Mesendoderm (in vitro differentiated cells): ENCODE measurements at places on chromosomes 6 and 20.
A peak's percentile ranks its signal among the peaks of the same experiment; 100 is the strongest.

DNA sequence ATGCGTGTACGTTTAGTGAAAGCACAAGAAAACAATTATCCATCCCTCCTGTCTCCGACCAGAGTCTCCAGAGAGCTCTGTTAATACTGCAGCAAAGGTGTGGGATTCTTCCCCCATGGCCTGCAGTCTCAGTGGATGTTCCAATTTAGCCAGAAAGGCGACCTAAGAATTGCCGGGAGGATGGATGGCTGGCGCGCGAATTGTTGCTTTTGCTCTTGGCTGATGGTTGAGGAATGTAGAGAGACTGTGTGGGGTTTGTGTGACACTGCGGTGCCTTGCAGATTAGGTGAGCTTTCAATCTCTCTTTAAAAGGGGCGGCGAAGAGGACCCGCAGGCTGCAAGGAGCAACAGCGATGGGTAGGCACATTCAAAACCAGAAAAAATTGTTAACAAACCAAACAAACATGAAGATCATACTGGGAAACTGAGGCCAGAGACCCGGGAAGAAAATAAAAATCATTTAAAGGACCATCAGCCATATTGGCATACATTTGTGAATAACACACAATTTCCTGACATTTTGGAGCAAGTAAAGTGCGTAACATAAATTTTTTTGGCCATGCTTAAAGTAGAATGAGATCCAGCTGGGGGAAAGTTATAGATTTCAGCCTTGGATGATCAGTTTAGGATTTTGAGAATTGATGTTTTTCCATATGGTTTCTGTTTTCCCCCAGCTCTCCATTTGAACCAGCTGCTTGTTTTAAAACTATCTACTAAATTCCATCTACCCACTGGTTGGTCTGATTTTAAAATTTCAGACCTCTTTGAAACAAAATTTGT lies 46.3 kb downstream of the GNAS start:
- DNase-seq = no peak

DNA sequence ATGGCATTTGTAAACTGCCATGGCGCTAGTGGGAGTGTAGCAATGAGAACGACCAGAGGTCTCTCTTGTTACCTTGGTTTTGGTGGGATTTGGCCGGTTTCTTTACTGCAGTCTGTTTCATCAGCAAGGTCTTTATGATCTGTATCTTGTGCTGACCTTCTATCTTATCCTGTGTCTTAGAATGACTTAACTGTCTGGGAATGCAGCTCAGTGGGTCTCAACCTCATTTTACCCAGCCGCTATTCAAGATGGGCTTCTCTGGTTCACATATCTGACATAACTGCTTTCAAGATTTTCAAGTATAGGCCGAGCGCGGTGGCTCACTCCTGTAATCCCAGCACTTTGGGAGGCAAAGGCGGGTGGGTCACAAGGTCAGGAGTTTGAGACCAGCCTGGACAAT lies 1.9 kb upstream of the SFT2D1 start:
- DNase-seq = peak; percentile 95

- DNase-seq = no peak
Measured at GRCh38 chr6:105292689-105293339, 110.1 kb downstream of the PREP start.

DNA sequence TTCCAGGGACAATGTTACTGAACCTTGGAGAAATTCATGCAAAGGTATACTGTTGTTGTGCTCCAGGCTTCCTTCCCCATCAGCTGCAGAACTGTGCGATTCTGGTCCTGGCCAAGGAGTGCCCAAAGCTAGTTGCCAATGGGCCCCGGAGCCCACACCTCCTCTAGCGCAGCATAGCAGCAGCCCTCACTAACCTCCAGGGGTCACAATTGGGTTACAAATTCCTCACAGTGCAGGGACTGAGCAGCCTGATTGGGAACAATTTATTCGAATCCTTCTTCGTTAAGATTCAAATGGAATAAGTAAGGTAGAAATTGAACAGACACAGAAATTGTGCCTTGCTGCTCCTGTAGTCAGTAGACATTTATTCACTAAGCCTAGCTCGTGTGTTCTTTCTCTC lies 284.9 kb downstream of the PRKN start:
- peak; percentile 76 for DNase-seq

GRCh38 chr20:56348305-56348693 lies 10.5 kb upstream of the FAM210B start:
- DNase-seq = peak; percentile 64

DNA sequence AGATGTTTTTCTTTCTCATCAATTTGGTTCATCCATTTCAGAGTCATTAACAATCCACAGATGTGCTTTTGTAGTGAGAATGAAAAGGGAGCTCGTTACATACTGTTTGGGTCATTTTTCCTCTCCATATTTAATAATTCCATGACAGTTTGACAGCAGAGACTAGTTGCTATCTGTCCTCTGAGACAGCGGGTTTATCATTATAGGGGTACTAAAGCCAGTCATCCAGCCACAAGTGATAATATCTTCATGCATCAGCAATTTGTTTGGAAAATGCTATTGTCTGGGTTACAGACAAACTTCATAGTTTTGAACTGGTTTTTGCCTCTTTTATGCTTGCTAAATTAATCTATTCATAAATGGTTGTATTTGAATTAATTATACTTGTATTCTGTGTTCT lies 350.6 kb upstream of the FLRT3 start:
- no peak for DNase-seq

- peak; percentile 69 for DNase-seq
Measured at GRCh38 chr20:41057999-41058673, 29.5 kb downstream of the TOP1 start.

GRCh38 chr6:82083646-82084045 lies 163.9 kb downstream of the IBTK start:
- DNase-seq = no peak

DNA sequence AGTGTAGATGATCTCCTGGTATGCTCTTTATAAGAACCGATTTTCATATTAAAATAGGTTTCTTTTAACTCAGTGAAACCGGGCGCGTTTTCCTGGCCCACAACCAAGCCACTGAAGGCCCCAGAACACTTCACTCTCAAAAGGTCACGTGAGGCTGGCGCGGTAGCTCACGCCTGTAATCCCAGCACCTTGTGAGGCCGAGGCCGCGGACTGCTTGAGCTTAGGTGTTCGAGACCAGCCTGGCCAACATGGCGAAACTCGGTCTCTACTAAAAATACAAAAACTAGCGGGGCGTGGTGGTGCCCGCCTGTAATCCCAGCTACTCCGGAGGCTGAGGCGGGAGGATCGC lies 402 bp upstream of the TAF8 start:
- DNase-seq = peak; percentile 46

- DNase-seq = no peak
Measured at GRCh38 chr6:163525926-163526325, 111.4 kb downstream of the QKI start.

DNA sequence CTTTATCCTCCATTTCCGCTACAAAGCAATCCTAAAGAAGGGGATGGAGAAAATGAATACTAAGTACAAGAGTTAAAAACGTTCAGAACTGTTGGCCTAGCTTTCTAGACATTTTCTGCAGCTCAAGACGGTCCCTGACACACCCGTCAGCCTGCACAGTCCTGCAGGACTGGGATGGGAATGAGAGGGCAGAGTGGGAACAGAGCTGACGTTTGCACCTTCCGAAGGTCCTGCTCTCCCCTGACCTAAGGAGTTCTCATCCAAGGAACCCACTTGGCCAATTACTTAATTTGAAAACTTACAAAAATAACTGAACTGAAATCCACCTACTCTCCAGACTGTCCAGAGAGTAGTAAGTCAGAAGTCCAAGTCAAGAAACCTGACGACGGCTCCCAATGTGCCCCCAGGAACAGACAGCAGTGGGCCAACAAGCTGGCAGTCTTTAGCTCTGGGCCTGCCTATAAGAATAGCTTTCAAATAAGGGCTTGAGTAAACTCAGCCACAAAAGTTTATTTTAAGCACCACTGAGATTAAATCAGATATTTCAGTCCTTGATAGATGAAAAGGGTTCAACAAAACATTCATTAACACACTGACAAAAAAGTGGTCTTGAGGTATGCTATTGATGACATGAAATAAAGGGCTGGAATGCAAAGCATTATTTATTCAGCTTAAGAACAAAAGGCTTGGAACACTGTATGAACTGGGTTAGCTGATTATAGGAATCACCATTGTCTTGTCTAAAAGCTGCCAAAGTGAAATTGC lies 76.8 kb downstream of the CNKSR3 start:
- no peak for DNase-seq

- no peak for DNase-seq
Measured at GRCh38 chr20:17631576-17632319, 50.3 kb downstream of the RRBP1 start.

GRCh38 chr20:13223736-13224520 lies 2.9 kb downstream of the ISM1 start:
- DNase-seq = no peak

DNA sequence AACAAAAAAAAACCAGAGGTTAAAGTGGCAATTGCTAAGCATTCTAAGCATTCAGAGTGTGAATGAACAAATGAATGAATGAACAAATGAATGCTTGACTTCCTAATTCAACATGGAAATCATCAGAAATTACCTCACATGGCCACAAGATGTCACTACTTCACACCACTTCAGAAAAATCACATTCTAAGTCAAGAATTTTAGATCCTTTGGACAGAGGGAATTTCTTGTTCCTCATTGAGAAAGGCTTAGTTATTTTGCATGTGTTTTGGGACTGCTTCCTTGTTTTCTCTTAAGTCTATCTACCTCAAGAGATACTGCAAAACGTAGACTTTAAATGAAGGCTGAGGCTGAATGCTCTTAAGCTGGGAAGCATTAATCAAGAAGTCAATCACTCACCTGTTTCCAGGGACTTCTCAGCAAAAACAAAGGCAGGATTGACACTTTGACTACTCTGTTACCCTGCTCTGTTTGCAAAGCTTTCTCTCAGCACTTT lies 120.2 kb downstream of the MBOAT1 start:
- peak; percentile 87 for DNase-seq

- peak; percentile 90 for DNase-seq
Measured at GRCh38 chr6:34531580-34532201, 24.4 kb downstream of the SPDEF start.

- no peak for DNase-seq
Measured at GRCh38 chr6:160634706-160635105, 29.4 kb downstream of the LPA start.

- peak; percentile 37 for DNase-seq
Measured at GRCh38 chr6:41375598-41376151, 40.3 kb downstream of the NCR2 start.

- peak; percentile 83 for DNase-seq
Measured at GRCh38 chr20:59032713-59033059, 551 bp upstream of the ATP5F1E start.

DNA sequence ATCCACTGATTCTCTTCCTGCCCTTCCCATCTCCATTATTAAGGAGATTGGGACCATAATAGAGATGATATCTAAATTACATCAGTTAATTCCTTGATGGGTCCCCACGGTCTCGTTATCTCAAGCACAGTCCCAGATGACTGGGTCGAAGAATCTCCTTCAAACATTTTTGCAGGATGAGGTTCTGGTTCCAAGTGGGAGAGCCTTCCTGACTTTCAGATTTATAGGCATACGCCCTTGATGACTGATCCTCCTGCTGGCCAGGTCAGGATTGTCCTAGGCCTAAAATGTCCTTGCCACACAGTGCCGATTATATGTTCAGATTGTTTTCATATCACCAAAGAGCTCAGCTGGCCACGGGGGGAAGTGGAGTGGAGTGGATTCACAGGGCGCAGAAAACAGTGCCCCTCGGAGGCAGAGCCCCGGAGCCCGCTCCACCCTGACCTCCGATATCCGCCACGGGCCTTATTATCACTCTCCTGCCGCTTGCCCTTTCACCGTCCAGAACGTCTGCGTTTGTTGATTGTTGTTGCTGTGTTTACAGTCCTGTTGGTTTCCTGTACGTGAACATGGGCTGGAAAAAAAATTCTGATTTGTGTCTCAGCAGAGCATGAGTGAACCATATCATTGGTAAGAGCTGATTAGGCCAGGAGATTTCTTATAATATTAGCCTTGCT lies 8.9 kb downstream of the BMP6 start:
- no peak for DNase-seq

DNA sequence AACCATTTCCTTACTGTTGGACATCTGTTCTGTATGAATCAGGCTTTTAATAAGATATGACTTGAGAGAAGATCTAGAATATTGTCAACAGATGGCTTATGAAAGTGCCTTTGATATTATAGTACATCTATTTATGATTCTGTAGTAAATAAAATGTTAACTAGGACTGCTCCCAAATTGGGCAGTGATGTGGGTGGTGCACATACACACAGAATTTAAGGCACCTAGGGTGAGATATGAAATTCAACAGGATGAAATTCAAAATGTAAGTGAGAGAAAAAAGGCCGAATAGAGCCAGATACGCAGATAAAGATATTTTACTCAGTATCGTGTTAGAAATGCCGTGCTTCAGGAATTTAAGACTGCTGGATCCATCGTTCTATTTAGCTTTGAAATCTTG lies 26.3 kb downstream of the FAM50B start:
- DNase-seq = no peak

- DNase-seq = no peak
Measured at GRCh38 chr20:57934007-57934805, 224.4 kb upstream of the PMEPA1 start.

GRCh38 chr6:13318821-13319220 lies 9.5 kb downstream of the TBC1D7 start:
- no peak for DNase-seq

DNA sequence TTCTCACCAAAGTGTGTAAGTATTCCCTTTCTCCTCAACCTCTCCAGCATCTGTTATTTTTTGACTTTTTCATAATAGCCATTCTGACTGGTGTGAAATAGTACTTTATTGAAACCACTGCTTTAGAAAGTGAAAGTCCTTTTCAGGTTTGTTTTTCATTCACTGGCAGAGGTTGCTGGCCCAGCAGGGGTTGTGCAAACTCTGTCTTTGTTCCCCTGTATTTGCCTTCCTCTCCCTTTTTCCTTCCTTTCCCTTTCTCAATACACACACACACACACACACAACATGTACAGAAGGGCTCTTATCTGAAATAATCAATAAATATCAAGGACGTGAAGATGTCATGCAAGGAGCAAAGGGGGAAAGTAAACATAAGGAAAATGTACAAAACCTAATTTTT lies 99.8 kb downstream of the LY86 start:
- no peak for DNase-seq

- DNase-seq = no peak
Measured at GRCh38 chr6:142605922-142606485, 304.2 kb downstream of the ADGRG6 start.

GRCh38 chr6:155351273-155352129 lies 37.2 kb upstream of the TFB1M start:
- DNase-seq = no peak

- no peak for DNase-seq
Measured at GRCh38 chr6:130223508-130223907, 757 bp upstream of the SAMD3 start.

DNA sequence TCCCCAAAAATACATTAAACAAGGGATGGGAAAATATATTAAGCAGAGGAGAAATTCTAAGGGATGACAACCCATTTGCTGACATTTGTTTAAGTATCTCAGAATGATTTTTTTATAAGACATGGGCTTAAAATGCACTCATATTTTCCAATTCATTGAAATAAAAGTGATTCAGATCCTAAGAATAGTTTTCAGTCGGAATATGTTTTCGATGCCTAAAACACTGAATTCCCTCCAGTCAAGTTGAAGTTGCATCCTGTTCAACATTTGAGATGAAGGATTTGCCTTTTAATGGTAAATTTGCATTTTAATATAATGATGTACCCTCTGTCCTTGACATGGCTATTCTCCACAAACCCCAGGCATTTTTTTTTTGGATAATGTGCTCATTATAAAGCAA lies 79.3 kb downstream of the PTCHD4 start:
- no peak for DNase-seq
